ENCODE measurements at places on chromosomes 12 and 14.

DNA sequence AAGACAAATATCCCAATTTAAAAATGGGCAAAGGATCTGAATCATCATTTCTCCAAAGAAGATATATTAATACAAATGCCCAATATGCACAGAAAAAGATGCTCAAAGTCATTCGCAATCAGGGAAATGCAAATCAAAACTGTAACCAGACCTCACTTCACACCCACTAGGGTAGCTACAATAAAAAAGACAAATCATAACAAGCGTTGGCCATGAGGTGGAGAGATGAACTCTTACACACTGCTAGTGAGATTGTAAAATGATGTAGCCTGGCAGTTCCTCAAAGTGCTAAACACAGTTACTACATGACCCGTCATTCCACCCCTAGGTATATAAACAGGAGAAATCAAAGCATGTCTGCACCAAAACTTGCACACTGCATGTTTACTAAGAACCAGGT, 30.4 kb downstream of the CDC42BPB start:
- H3K4me1 ChIP-seq = peaks cover 8% of the 10 kb centered on the region
- H3K27ac ChIP-seq = no peak overlapping the region
- no peaks in the 10 kb centered on the region for H3K27me3 ChIP-seq
- no peaks in the 10 kb centered on the region for H3K36me3 ChIP-seq
- no peak for DNase-seq

GRCh38 chr12:108462686-108463085, 52.4 kb upstream of the FICD start:
- H3K36me3 ChIP-seq = no peaks in the 10 kb centered on the region
- no peak for DNase-seq
- no peaks in the 10 kb centered on the region for H3K27me3 ChIP-seq
- no peak overlapping the region for H3K27ac ChIP-seq
- no peaks in the 10 kb centered on the region for H3K4me1 ChIP-seq

DNA sequence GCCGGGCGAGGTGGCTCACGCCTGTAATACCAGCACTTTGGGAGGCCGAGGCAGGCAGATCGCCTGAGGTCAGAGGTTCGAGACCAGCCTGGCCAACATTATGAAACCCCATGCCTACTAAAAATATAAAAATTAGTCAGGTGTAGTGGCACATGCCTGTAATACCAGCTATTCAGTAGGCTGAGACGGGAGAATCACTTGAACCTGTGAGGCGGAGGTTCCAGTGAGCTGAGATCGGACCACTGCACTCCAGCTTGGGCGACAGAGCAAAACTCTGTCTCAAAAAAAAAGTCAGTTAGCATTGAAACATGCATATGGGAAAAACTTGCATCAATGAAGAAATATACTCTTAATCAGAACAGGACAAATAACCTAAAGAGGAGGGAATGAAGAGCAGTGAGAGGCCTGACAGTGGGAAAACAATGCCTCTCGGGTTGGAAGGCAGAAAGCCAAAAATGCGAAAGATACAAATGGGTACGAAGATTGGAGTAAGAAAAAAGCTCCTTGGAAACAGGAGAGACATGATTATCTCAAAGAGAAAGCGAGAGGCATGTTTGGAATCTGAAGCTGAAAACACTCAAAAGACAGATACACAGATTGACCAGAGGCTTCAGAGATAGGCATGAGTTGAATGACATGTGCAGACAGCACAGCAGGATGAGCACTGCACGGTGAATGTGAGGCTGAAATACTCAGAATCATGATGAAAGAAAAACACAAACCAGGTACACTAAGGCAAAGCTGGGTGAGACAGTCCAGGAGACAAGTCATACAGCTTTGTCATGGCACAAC, 30.6 kb downstream of the RESF1 start:
- H3K4me3 ChIP-seq = no peak overlapping the region
- no peaks in the 10 kb centered on the region for H3K27me3 ChIP-seq
- H3K27ac ChIP-seq = no peak overlapping the region
- DNase-seq = no peak

GRCh38 chr12:26090836-26091510, 33.9 kb downstream of the BHLHE41 start:
- no peak overlapping the region for H3K4me3 ChIP-seq
- no peak for DNase-seq
- H3K4me1 ChIP-seq = no peaks in the 10 kb centered on the region
- H3K36me3 ChIP-seq = no peaks in the 10 kb centered on the region
- no peak overlapping the region for H3K27ac ChIP-seq

All from tibial nerve (tissue), 4 donors.